Germinal center (tissue), 1 donor: ENCODE measurements at places on chromosomes 5 and 9.
A peak's percentile ranks its signal among the peaks of the same experiment; 100 is the strongest.

GRCh38 chr9:78238046-78239038, 2.5 kb downstream of the CEP78 start:
- no peak for DNase-seq

DNA sequence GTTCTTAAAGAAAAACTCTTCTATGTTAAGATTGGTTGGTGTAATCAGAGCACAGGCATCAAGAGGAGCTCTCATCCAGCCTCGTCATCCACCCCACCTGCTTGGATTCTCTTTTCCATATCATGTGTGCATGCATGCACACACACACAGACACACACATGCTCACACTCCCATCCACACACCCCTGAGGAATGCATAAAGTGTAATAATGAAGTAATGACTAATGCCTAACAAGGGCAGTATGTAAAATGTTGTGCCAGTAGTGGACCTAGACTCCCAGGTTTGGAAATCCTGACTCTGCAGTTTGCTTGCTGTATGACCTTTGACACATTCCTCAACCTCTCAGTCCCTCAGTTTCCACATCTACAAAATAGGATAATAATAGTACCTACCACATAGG, 280.0 kb upstream of the ANKRD55 start:
- no peak for DNase-seq

DNA sequence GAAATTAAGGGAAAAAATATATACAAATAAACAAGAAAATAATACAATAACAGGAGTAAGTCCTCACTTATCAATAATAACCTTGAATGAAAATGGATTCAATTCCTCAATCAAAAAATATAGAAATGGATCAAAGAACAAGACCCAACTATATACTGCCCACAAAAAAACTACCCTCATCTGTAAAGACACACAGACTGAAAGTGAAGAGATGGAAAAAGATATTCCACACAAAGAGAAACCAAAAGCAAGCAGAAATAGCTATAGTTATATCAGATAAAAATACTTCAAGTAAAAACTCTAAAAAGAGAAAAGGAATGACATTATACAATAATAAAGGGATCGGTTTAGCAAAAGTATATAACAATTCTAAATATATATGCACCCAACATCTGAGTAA, 66.5 kb downstream of the KIAA0825 start:
- DNase-seq, result no peak

DNA sequence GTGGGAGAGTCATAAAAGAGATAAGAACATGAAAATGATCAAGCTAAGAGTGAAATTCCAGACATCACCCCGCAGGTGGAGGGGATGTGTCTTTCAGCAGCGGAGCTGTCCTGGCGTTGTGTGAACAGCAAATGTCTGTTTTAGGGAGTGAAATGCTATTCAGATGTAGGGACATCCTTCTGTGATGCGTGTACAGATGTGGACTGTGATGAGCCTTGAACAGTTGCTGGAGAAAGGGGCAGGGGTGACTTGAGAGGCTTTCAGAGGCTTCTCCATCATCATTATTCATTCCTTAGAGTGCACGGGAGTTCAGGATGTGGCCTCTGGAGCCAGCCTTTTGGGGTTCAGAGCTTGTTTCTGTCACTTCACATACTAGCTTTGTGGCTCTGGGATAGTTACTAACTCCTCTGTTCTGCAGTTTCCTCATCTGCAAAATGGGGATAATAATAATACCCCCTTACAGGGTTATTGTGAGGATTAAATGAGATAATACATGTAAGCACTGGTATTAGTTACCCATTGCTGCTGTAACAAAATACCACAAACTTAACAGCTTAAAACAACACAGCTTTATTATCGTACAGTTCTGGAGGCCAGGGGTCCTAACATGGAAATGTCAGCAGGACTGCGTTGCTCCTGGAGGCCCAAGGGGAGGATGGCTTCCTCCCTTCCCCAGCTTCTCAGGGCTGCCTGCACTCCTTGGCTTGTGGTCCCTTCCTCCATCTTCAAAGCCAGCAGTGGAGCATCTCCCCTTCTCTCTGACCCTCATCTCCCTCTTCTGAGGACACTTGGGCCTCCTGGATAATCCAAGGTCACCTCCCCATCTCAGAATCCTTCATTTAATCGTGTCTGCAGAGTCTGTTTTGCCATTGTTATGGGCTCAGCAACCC, 9.4 kb downstream of the TRAF1 start:
- DNase-seq, result no peak

DNA sequence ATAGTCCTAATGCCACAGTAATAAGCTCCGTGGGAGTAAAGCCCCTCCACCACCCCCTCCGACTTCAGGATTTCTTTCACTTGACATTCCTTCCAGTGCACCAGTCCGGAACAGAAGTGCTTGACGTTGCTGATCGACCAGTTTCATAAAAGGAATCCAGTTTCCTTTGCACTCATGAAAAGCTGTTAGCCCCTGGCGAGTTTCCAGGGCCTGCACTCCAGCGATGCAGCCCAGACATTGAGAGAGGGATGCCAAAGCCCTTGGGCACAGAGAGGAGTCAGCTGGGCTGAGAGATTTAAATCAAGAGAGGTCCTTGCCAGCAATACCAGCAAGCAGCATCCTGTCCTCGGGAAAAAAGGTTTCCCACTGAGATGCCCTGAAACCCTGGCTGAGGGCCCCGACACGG, 170.1 kb downstream of the GABBR2 start:
- no peak for DNase-seq

DNA sequence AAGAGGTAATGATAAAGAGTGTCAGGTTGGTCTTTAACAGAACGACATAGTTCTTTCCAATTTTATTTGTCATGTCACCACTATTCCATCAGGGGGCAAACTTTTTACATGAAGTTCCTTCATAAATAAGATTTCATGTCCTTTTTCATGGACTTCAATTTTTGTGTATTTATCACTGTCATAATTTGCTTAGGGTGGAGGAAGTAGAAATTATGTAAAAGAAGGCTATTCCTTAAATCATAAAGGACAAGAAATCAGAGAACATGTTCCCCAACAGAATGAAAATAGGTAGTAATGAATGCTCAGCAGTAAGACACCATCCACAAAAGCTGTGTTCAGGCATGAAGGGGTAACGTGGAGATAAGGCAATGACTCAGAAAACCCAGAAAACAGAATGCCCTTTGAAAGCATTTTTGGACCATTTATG, 72.7 kb downstream of the ZFAND5 start:
- no peak for DNase-seq

DNA sequence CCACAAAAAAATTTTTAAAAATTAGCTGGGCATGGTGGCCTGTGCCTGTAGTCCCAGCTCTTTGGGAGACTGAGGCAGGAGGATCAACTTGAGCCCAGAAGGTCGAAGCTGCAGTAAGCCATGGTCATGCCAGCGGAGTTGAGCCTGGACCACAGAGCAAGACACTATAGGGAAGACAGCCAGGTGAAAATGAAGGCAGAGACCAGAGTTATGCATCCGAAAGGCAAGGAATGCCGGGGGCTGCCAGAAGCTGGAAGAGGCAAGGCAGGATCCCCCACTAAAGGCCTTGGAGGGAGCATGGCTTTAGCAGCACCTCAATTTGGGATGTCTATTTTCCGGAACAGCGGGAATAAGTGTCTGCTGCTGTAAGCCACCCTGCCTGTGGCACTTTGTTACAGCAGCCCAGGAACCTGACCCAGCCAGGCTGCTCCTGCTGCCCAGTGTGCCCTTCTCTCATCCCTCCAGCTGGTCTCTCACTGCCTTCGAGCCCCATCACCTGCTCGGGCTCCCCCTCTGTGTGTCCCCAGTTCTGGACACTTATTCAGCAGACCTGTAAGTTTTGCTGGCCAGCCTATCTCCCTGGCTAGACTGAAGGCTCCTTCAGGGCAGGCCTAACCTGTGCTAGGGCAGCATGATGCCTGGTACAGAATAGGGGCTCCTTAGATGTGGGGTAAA, 16.8 kb upstream of the JADE2 start:
- no peak for DNase-seq

DNA sequence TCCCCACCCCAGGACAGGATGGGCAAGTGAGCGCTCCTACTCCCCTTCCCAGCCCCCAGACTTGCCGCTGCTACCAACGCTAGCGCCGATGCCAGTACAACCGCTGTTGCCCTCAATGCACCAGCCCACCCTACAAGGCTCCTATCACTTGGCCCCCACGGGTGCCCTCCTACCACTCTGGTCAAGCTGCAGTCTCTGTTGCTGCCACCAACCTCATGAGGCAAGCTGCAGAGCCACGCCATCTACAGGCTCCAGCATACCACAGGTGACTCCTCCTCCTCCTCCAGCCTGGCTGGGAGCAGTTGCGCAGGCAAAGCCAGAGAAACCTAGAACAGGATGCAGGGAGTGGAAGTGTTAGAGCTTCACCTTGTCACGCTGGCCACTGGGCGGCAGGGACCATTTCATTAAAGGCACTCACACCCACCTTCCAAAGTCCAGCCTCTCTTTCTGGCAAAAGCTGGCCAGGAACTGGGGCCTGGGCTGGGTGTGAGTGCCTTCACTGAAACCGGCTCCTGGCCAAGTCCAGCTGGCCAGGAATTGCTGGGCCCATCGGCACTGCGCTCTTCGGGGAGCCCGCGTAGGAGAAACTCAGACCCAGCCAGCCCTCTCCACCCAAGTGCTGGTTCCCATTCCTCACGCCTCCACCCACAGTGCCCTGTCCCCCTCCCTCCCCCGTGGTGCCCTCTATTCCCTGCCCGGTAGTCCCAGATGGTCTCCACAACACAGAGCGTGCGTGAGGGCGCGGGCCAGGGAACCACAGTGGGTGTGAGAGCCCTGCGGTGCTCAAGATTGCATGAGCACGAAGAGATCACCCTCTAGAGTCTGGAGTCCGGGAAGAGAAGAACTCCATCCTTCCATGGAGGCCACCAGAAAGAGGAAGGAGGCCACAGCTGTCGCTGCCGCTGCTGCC, 1.6 kb upstream of the PCAT7 start:
- DNase-seq, result no peak

DNA sequence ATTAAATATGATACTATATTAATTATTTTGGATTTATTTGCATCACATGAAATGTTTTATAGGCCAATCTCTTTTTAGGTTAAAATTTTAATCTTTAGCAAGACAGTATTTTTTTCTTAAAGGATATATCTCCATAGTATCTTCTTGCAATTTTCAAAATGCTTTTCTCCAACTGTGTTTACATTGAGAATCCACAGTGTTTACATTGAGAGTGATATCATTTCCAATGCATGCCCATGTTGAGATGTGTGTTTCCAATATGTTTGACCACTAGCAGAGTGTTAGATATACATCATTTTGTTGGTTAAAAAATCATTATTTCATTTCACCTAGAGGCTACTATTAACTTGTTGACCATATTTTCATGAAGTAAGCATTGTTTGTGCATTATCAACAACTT, 17.3 kb downstream of the VCAN start:
- DNase-seq, result no peak

DNA sequence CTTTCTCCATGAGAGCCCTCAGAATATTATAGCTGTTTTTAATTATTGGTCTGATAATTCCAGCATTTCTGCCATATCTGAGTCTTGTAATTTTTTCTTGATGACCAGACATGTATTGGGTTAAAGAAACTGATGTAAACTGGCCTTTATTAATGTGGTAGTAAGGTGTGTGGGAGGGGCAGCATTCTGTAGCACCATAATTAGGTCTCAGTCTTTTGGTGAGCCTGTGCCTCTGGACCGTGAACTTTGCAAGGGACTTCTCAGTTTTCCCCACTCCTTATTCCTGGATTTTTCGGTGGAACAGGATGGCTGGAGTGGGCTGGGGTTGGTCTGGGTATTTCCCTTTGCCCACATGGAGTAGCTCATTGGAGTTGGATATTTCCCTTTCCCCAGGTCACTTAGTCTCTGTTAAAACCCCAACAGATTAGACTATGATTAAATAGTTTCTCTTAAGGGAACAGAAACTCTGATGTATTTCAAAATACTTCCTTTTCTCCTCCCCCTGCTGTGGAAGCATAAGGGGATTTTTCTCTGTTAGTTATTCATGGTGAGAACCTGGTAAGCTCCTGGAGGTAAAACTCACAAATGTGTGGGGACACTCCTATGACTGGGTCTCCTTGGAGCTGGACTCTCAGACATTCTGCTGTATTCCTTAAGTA, 52.4 kb downstream of the FSD1L start:
- DNase-seq, result peak; percentile 26

- no peak for DNase-seq
Observed at GRCh38 chr9:112531666-112532282, 45.1 kb downstream of the KIAA1958 start.

GRCh38 chr9:134555094-134555650, 86.4 kb upstream of the COL5A1 start:
- DNase-seq, result no peak

- DNase-seq, result no peak
Observed at GRCh38 chr9:77013206-77013931, 6.1 kb upstream of the FOXB2 start.

- DNase-seq, result no peak
Observed at GRCh38 chr9:96854651-96855273, 448 bp upstream of the ZNF782 start.

- DNase-seq, result no peak
Observed at GRCh38 chr9:14258660-14259239, 55.2 kb downstream of the NFIB start.

DNA sequence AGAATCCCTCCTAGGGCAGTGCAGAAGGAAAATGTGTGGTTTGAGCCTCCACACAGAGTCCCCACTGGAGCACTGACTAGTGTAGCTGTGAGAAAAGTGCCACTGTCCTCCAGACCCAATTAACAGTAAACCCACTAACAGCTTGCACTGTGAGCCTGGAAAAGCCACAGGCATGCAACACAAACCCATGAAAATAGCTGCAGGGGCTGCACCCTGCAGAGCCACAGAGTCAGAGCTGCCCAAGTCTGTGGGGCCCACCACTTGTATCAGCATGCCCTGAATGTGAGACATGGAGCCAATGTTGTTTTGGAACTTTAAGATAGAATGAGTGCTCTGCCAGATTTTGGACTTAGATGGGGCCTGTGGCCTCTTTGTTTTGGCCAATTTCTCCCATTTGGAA, 119.8 kb upstream of the CDH9 start:
- no peak for DNase-seq

DNA sequence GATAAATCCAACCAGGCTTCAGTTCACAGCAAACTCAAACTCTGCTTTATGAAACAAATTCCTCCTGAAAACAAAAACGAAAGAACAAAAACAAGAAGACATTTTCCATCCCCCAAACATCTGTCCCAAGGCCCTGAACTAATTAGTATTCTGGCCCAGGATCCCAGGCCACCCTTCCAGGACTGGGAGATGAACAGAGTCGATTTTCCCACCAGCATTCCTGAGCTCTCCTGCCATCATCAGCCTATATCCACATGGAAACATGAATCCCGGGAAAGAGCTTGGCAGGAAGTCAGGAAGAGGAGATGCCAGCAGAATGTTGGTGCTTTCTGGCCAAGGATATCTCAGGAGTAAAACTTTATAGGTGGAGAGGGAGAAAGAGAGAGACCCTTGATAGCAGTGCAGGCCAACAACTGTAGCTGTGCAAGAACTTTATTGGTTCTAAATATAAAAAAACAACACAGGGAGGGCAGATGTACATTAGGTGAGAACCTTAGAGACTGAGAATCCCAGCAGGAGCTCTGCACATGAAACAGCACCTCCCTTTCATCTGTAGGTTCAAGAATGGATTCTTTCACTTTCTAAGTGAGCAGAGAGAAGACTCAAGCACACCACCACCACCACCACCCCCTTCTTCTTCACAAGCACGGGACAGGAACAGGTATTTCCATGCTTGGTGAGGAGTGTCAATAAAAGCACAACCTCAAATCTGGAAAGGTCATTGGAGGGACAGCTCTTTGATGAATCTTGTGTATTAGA, 190.7 kb upstream of the TAS2R1 start:
- no peak for DNase-seq

GRCh38 chr5:68795190-68795589, 298.6 kb upstream of the SLC30A5 start:
- no peak for DNase-seq
